ENCODE measurements at places on chromosomes 5 and 9.

- DNase-seq, result no peak
- H3K27ac ChIP-seq, result peak overlapping the region; percentile 23
- H3K4me3 ChIP-seq, result no peak overlapping the region
- H3K36me3 ChIP-seq, result peaks cover 3% of the 10 kb centered on the region
- peaks cover 95% of the 10 kb centered on the region for H3K27me3 ChIP-seq
- H3K4me1 ChIP-seq, result peaks cover 10% of the 10 kb centered on the region
Measured at GRCh38 chr9:124020520-124021384, 9.2 kb downstream of the LHX2 start.

DNA sequence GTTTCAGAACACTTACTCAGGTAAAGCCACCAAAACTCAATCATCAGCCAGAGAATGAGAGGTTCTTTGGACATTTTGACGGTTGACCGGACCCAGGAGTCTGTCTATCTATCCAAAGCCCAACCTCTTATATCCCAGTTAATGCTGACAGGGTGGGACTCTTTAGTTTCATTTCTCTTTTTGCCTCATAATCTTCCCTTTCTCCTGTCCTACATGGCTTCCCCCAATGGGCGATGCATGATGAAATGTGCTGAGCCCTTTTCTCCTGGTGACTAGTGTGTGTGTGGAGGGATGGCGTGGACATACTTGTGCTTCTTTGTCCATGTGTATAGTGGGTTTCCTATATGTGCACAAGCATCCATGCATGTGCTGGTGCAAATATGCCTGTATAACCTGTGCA, at the start of gene TIMD4:
Gene TIMD4 (minus strand): TSS at position 102 of the 400 bp plus-strand sequence. CDS start 28 bp downstream, at position 74.
- H3K27ac ChIP-seq, result no peak within 1 kb of the TSS
- no peaks in the 10 kb centered on the region for H3K36me3 ChIP-seq
- H3K4me1 ChIP-seq, result no peaks in the 10 kb centered on the region
- DNase-seq, result no peak
- no peaks in the 10 kb centered on the region for H3K27me3 ChIP-seq

GRCh38 chr9:94014066-94014654, 59.0 kb upstream of the BARX1 start:
- no peak overlapping the region for H3K27ac ChIP-seq
- peaks cover 3% of the 10 kb centered on the region for H3K27me3 ChIP-seq
- DNase-seq, result no peak
- H3K4me3 ChIP-seq, result no peak overlapping the region
- no peaks in the 10 kb centered on the region for H3K36me3 ChIP-seq
- H3K4me1 ChIP-seq, result peaks cover 3% of the 10 kb centered on the region

GRCh38 chr5:50657044-50657443, 9.4 kb upstream of the PARP8 start:
- H3K27ac ChIP-seq, result no peak overlapping the region
- H3K27me3 ChIP-seq, result no peaks in the 10 kb centered on the region

DNA sequence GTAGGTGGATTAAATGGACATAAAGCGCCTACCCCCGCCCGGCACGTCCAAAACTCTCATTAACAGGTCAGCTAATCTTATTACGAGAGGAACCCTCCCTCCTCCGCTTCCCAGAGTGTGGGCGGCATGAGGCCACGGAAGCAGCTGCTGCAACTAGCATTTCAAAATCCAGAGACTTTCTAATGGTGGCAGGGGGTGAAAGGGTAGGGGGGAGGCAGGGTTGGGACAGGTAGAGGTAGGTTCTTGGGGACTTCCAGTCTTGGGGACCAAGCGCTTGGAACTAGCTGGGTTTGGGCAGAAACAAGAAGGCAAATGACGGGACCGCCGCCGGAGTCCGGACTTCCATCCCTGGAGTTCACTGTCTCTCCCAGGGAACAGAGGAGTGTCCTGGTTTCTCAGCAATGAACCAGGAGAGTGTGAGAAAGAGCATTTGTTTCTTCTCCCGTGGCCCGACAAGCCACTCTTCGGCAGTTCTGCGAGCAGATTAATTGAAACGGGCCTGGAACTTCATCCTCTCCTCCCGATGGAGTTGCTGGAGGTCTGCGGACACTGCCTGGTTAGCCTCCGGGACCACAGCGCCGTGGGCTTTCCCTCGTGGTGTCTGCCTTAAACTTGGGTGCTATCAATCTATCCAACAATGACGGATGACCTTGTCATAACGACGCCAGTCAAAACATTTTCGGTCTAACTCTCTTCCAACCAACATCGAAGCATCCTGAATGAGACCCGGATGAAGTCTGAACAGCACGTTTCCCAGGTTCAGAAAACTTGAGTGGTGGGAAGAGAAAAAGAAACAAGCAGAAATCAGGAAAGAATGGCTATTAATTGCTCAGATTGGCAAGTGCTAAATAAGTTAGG, 1.6 kb upstream of the PRDM6 start:
- H3K36me3 ChIP-seq, result no peaks in the 10 kb centered on the region
- peak overlapping the region; percentile 87 for H3K4me3 ChIP-seq
- H3K4me1 ChIP-seq, result peaks cover 14% of the 10 kb centered on the region
- H3K27me3 ChIP-seq, result peaks cover 94% of the 10 kb centered on the region
- no peak overlapping the region for H3K27ac ChIP-seq

DNA sequence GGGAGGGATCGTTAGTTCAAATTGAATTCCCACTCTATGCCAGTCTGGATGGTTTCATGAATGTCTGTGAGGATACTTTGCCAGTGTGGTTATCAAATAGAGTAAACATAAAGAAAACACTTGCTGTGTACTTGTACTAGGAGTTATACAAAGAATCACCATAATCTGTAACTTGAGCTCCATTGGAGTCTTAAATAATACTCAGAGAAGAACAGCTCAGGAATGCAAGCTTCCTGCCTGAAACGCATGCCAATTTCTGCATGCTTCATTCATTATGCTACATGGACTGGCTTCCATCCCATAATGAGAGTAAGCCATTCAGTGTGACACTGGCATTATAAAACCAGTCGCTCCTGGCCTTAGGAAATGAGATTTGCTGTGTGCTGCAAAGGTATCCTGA, 351.4 kb downstream of the SEMA5A start:
- H3K4me3 ChIP-seq, result no peak overlapping the region
- no peak overlapping the region for H3K27ac ChIP-seq
- H3K27me3 ChIP-seq, result no peaks in the 10 kb centered on the region
- H3K4me1 ChIP-seq, result peaks cover 5% of the 10 kb centered on the region
- H3K36me3 ChIP-seq, result peaks cover 40% of the 10 kb centered on the region
